ENCODE measurements at places on chromosomes 13 and 19.

- DNase-seq, result no peak
Measured at GRCh38 chr13:25771641-25772478, 280.0 kb downstream of the SHISA2 start.

GRCh38 chr13:113649212-113649611, 8.8 kb downstream of the ATP4B start:
- no peak for DNase-seq

GRCh38 chr13:105914291-105915036, 621.0 kb downstream of the EFNB2 start:
- DNase-seq, result no peak

- no peak for DNase-seq
Measured at GRCh38 chr19:55391191-55391670, 5.5 kb downstream of the RPL28 start.

DNA sequence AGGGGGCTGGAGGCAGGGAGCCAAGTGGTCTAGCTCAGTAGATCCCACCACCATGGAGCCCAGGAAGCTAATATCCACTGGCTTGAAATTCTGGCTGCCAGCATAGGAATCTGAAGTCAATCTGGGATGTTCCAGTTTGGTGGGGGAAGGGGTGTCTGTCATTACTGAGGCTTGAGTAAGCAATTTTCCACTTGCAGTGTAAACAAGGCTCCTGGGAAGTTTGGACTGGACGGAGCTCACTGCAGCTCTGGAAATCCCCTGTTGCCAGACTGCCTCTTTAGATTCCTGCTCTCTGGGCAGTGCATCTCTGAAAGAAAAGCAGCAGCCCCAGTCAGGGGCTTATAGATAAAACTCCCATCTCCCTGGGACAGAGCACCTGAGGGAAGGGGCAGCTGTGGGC, 349.2 kb upstream of the KLHL1 start:
- DNase-seq, result no peak

DNA sequence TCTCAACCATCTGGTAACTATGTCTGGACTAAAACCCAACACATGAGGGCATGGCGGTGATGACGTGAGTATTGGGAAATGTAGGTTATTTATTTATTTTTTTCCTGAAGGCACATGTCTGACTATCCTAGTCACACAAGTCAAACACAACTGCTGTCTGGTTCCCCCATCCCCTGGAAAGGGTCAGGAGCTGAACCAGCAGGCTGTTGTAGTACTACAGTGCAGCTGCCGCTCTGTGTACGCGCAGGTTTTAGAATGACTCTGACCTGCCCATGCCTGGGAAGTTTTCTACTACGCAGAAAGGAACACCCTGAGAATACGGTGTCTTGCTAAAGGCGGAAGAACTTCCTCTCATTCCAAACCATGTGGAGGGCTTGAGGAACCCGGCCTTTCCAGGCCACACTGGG, 1.2 kb downstream of the SLC7A1 start:
- DNase-seq, result no peak

DNA sequence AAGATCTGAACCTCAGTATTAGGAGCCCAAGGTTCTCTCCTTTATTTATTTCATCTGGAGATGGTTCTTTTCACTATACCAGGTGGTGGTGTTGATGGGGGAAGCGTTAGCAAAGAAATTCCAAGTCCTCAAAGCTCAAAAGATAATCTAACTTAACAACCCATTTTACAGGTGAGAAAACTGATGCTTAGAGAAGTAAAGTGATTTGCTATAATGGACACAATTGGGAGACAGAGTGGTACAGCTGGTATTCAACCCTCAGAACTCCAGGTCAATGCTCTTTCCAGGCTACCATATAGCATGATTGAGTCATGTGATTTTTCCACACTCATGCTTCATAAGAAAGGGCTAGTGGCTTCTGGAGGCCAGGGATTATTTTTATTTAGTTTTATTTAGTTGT, 25.0 kb upstream of the URAD start:
- no peak for DNase-seq

DNA sequence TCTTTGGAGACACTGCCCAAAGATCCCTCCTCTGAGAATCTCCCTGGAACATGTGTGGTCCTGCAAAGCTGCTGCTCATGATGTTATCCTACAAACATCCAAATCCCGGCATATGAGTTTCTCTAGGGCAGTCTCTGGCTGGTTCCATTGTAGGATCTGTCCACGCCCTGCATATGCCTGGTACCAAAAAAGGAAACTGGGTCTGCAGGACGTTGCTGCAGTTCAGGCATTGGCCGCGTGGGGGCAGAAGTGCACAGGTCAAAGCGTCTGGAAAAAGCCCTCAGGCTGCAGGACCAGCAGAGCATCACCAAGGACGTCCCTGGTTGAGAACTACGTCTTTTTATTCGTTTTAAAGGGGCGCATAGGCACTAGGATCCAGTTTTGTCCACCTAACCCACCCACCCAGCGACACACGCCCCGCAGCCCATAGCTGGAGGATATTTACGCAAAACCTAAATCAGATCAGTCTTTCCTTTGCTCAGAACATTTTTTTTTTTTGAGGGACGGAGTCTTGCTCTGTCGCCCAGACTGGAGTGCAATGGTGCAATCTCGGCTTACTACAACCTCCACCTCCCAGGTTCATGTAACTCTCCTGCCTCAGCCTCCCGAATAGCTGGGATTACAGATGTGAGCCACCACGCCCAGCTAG, 12.9 kb upstream of the ZNF564 start:
- DNase-seq, result no peak

GRCh38 chr19:13215572-13216380, 65.6 kb downstream of the IER2 start:
- DNase-seq, result no peak

DNA sequence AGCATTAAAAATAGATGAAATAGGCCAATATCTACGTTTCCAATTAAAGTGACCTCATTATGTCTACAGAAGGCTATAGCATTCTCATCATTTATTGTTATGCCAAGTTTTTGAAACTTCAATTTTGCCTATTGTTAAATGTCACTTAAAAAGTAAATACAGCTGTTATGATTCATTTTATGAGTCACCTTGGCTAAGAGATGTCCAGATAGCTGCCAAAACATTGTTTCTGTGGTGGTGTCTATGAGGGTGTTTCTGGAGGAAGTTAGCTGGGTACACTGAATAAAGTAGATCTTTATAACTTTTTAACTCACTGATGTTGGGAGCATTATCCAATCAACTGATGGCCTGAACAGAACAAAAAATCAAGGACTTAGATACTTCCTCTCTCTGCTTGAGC, 1209.7 kb upstream of the PCDH9 start:
- no peak for DNase-seq

All from cortex of kidney (tissue), 1 donor.